A673 (cell line): ENCODE measurements at places on chromosomes 7 and 10. TPM values are rescaled to one million over a fixed set of nuclear protein-coding genes. Genes with fewer than 3 reads are reported as not detected.

The HOXA6 gene
- total RNA-seq, result not detected in 2 replicates

The IL2RA gene
- total RNA-seq, result not detected in 2 replicates

The PYROXD2 gene
- 4.0 and 6.8 TPM in 2 replicates for total RNA-seq

The RPEL1 gene
- total RNA-seq, result not detected in 2 replicates

The HTRA1 gene
- 0.17 and 0.55 TPM in 2 replicates for total RNA-seq

The NKX1-2 gene
- not detected in 2 replicates for total RNA-seq

The ADRA2A gene
- not detected in 2 replicates for total RNA-seq

The TNS3 gene
- total RNA-seq, result 0.04 TPM in 1 of 2 replicates, not detected in the other

The HOXA5 gene
- total RNA-seq, result not detected in 2 replicates

The MBL2 gene
- not detected in 2 replicates for total RNA-seq

The PWWP2B gene
- total RNA-seq, result 18.6 and 21.2 TPM in 2 replicates

The PALS2 gene
- 65.3 and 68.4 TPM in 2 replicates for total RNA-seq

The HHEX gene
- 8.4 and 12.1 TPM in 2 replicates for total RNA-seq

The PSD gene
- total RNA-seq, result 5.8 and 7.3 TPM in 2 replicates

The MKRN1 gene
- 51.1 and 57.6 TPM in 2 replicates for total RNA-seq

The LCOR gene
- 39.2 and 42.6 TPM in 2 replicates for total RNA-seq

The MGMT gene
- total RNA-seq, result 19.5 and 28.0 TPM in 2 replicates

The PLXDC2 gene
- 69.6 and 74.8 TPM in 2 replicates for total RNA-seq
